ENCODE measurements at places on chromosomes 7 and 10.

GRCh38 chr7:158957510-158957906 is 101.2 kb downstream of the DYNC2I1 start:
- DNase-seq: no peak

GRCh38 chr7:159034394-159034793 is 110.3 kb downstream of the VIPR2 start:
- DNase-seq: no peak

GRCh38 chr7:353746-354325 is 63.9 kb downstream of the FOXL3 start:
- DNase-seq: no peak

GRCh38 chr7:17939606-17940301 is 540 bp downstream of the SNX13 start:
- DNase-seq: peak; percentile 27

DNA sequence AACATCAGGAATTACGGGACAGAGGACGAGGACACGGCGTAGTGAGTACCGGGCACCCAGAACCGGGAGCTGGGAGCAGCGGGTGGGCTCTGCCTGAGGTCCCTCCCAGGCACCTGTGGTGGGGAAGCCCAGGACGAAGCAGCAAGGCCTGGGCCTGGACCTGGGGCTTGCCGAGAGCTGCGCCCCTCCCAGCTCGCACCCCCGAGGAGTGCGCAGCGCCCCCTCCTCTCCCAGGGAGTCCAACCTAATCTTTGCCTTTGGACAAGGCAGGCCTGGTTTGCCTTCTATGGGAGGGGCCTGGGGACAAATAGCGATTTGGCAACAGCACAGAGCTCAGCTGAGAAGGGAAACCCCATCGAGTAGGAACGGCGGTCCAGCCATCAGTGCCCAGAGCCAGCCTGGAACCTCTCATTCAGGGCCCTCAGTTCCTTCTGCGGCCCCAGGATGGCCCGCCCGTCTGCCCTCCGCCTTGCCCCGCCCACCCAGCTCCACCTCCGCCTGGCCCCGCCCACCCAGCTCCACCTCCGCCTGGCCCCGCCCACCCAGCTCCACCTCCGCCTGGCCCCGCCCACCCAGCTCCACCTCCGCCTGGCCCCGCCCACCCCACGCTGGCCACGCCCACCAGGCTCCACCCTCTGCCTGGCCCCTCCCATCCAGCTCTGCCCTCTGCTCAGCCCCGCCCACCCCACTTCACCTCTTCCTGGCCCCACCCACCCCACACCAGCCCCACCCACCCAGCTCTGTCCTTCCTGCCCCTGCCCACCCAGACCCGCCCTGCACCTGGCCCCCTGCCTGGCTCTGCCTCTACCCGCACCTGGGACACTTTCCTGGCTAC is 32.5 kb upstream of the KNDC1 start:
- no peak for DNase-seq

- DNase-seq: peak; percentile 22
Observed at GRCh38 chr7:29606287-29606721, 42.7 kb downstream of the PRR15 start.

DNA sequence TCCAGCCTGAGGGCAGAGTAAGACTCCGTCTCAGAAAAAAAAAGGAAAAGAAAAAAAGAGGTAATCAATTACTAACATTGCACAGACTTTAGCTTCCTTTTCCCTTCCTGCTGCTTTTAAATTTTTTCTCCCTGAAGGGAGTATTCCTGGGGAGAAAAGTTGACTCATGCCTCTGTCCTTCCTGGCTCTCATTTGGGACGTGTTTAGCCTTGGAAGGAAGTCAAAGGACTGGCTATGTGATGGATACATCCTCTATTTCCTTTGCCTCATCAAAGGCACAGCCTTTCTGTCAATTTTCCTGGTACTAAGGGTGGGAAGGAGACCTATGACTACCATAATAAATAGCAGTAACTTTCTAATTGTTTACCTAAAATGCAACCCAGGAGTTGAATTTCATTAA is 77.6 kb downstream of the ITGA8 start:
- peak; percentile 21 for DNase-seq

DNA sequence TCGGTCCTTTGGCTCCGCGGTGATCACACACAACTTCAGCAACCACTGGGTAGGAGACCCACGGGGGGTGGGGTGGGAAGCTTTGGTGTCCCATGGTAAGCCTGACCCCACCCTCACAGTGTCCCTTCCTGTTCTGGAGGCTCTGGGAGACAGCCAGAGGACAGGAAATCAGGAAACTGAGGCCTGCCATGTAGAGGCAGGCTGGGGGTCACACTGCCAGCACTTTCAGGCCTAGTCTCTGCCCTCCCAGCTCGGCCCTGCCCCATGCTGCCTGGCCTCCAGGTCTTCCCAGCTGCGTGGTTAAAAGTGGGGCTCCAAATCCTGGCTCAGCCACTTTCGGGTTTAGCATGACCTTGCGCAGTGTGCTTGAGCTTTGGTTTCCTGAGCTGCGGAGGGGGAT is 10.9 kb downstream of the AQP1 start:
- DNase-seq: no peak

GRCh38 chr10:6518791-6519429 is 61.2 kb downstream of the PRKCQ start:
- no peak for DNase-seq

DNA sequence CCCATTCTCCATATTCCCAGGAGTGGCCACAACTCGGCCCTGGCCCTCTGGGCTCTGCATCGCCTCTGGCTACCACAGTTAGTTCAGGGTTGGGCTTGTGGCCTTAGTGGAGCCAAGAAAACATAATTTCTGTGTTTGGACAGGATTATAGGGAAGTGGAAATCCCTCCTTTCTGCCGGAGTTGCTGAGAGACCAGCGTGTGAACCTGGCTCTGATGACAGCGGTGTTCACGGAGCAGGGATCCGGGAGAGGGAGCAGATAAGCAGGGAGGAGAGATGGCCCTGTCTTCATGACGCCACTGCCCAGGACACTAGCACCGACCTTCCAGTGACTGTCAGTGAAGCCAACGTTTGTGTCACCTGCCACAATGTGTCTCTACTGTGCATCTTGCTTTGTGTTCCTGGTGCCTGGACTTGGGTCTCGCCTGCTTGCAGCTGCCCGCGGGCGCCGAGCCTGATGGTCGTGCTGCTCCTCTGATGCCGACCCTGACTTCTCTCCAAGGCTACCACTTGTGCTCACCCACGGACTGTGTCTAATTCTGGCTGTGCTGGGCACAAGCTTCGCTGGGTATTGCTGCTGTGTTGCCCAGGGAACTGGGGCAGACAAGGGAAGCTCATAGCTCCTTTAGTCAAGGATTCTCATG is 67.0 kb upstream of the VIPR2 start:
- no peak for DNase-seq

- no peak for DNase-seq
Observed at GRCh38 chr7:122546496-122546895, 152.4 kb downstream of the RNF133 start.

Data from amniotic stem cell (primary cell).